ENCODE measurements at places on chromosomes 7 and 10.

DNA sequence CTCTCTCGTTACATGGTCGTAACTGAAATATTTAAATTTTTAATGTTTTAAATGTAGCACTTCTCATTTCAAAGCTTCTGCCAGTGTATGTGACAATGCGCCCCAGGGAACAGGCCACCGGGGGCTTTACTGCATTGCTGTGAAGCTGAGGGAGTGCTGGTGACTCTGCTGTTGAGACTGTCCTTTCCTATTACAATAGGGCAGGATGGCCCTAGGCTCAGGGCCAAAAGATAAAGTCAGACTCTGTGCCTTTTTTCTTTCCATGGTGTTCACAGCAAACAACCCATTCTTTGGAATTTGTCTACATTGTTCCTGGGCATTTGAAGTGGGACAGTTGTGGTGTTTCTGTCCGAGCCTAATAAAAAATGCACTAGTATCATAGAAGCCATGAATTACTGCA is 107.3 kb downstream of the GALNT11 start:
- DNase-seq = no peak

- DNase-seq = no peak
Measured at GRCh38 chr7:107242267-107242666, 73.5 kb downstream of the HBP1 start.

- DNase-seq = no peak
Measured at GRCh38 chr7:55104712-55105433, 86.1 kb downstream of the EGFR start.

- no peak for DNase-seq
Measured at GRCh38 chr10:44051584-44052385, 333.1 kb downstream of the CXCL12 start.

GRCh38 chr7:48154792-48155413 is 16.4 kb upstream of the ABCA13 start:
- no peak for DNase-seq

DNA sequence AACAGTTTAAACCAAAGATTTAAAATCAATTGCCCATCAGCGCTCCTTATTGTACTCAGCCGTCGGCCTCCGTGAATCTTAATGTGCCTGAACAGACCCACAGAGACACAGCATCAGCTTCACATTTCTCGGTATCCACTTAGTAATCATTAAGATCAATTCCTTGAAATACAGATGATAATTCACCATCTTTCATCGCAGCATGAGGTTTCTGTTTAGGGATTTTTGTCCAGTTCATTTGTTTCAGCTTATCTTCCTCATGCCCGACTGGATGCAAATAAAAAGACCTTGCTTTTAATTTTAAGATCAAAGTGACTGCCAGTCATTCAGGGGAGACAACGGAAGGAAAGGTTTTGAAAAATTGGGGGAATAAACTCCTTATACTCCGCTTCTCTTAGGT is 207.8 kb downstream of the WDR37 start:
- no peak for DNase-seq

- DNase-seq = no peak
Measured at GRCh38 chr10:61835069-61835945, 66.2 kb upstream of the ARID5B start.

GRCh38 chr7:131674131-131674530 is 117.7 kb upstream of the PODXL start:
- DNase-seq = no peak

- no peak for DNase-seq
Measured at GRCh38 chr7:155797262-155798250, 14.7 kb downstream of the SHH start.

DNA sequence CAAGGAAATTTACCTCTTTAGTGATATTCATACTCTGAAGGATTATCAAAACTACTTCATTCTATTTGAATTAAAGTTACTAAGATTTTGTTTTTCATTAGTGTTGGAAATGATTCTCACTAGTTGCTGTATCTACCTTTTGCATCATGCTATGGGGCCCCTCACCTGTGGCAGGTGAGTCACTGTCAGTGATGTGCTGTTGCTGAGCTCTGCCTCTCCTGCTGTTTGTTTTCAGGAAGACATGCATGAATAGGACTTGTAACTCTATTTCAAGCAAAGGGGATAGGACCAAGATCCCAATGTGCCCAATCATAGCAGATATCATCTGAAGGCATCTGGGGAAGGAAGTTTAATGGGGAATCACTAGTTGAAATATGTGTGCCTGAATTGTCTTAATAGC is 57.4 kb upstream of the AGR3 start:
- DNase-seq = no peak

- no peak for DNase-seq
Measured at GRCh38 chr10:43322331-43322730, 49.1 kb upstream of the FXYD4 start.

DNA sequence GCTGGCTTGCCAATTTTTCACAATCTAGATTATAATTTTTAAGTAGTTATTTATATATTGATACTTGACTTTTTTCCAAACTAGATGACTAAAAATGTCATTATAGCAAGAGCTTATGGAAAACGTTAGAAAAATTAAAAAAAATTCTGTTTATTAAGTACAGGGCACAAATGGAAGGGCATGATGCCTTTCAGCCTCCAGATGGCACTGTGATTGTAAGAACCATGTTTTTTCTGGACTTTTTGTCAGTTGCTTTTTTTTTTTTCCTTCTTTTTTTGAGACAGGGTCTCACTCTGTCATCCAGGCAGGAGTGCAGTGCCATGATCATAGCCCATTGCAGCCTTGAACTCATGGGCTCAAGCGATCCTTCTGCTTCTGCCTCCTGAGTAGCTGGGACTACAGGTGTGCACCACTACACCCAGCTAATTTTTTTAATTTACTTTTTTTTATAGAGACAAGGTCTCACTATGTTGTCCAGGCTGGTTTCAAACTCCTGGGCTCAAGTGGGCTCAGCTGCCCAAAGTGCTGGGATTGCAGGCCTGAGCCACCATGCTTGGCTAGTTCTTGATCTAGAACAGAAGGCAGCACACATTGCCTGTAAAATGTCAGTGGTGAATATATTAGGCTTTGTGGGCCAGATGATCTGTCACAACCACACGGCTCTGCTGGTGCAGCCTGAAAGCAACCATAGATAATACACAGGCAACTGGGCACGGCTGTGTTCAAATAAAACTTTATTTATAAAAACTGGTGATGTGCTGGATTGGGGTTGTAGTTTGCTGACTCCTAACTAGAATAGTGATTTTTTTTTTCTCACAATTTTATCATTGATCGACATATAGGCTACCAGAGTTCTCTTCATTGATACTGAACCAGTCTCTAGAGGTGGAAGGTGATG is 27.4 kb downstream of the UCMA start:
- DNase-seq = no peak

GRCh38 chr10:61779950-61780659 is 117.4 kb downstream of the CABCOCO1 start:
- no peak for DNase-seq

- no peak for DNase-seq
Measured at GRCh38 chr10:84659027-84659426, 330.6 kb downstream of the CCSER2 start.

DNA sequence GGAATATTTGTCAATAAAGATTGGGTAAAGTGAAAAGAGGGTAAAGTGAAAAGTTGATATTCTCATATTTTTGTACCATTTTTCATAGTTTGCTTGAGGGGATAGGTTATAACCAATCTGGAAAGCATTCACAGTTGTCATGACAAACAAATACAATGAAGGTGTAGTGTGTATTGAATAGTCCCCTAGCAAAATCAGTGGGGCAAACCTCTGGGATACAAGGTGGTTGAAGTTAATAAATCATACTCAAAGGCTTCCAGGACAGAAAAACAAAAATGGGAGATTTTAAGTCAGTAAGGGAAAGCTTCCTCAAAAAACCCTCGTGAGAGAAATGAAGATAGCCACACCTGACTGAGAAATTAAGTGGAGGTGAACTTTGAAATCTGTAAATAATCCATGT is 39.4 kb downstream of the PHTF2 start:
- no peak for DNase-seq

DNA sequence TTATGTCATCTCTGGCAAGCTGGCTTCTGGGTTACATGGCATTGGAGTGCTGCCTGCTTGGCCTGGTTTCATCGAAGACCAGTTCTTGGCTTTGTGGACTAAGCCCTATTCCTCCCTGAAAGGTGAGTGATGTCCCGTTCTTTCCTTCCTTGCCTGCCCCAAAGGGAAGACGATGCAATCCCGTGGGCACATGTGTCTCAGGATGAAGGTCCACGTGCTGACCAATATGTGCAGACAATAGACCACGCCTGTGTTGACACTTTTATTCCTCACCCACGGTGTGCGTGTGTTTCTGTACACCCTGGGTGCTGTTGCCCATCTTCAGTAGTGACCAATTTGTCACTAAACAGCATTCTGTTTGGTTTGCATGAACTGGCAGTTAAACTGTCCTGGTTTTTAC is 28.6 kb upstream of the SHH start:
- DNase-seq = no peak

GRCh38 chr10:104331208-104331838 is 6.9 kb downstream of the ITPRIP start:
- peak; percentile 30 for DNase-seq

GRCh38 chr7:114925434-114925833 is 3.5 kb downstream of the MDFIC start:
- no peak for DNase-seq

DNA sequence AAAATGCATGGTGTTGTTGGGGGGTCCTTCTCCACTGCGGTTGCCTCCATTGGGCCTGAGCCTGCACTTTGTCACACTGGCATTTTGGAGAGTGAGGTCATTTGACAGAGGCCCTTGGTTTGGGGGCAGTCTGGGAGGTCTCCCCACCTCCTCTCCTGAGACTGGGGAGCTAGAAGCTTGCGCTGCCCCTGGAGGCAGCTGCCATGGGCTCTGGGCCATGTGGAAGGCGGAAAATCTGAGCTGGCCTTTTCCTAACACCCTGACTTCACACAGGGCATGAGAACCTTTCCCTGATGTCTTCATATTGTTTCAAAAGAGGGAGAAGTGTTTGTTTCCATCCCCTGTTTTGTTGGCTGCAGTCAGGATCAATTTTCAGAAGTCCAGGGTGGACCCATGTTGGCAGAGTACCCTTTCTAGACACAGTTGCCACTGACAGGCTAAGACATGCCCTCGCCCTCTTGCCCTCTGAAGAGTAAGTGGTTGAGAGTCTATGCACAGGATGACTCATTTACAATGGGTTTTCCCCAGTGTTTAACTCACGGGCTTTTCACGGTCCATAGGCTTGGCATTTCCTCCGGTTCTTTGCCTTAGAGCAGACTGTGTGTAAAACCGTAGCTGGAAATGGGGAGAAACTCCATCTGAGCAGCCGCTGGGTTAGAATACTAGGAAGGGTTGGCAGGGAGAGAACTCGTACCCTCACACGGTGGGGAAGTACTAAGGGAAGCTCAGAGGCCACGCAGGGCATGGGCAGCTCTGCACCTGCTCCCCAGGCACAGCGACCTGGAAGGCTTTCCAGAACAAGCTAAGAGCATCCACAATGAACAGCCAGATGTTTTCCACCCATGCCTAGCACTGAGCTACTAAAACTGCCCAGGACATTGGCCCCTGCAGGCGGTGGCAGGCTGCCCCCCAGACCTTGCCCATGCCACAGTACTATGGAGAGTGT is 655.0 kb downstream of the SDK1 start:
- no peak for DNase-seq

DNA sequence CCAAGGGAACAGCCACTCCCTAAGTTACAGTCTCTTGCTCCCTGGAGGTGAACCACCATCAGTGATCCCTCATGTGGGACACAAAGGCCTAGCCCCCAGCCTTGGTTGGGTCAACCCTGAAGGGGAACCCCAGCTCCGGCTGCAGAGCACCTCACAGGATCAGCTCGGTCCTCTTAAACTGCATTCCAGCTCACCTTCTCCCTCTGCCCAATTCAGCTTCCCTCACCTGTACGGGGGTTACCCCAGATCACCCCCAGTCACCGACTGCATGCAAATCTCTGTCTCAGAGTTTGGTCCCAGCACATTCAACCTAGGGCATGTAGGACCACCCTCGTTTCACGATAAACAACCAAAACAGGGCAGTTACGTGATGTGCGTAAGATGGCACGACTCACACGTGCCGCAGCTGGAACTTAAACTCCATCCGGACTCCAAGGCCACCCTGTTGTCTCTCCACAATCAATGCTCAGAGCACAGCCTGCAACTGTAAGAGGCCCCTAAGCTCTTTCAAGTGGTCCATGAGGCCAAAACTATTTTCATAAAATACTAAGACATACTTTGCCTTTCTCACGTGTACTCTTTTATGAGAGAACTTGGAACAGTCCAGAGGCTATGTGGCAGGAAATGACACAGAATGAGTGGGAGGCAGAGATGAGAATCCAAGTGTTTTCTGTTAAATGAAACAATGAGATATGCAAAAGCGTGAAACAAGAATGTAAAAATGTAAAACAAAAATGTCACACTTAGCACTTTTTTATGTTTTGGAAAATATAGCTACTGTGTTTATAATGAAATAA is 285.2 kb downstream of the PTPRN2 start:
- no peak for DNase-seq

DNA sequence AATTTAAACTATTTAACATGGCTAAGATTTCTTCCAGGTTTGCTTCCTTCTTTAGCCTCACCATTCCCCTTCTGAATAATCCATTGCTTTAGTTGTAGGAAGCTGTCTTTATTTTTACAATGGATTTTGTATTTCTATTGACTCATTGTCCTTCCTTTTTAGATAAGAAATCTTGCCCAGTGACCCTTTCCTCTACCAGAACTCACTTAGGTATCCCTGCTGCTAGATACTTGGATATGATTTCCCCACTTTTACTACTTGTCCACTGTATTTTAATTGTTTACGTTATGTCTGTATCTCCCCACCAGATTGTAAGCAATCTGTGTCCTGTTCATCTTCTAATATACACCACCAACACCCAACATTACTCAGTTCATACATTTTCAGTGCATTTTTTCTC is 47.7 kb upstream of the MDFIC start:
- no peak for DNase-seq

GRCh38 chr10:50554376-50554994 is 69.3 kb downstream of the SGMS1 start:
- no peak for DNase-seq

DNA sequence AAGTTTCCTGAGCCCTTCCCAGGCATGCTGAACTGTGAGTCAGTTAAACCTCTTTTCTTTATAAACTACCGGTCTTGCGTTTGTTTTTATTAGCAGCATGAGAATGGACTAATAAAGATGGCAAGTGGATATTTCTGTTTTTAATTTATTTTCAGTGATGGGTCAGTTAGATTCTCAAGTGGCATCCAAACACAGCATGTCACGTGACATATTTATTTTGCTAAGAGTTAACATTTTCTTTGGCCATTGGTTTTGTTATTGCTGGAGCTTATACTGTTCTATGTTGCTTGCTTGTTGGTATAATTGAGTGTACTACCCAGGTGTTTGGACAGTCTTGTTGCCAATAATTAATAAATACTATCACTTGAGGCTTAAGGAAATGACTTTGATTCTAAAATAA is 181.7 kb upstream of the MALRD1 start:
- DNase-seq = no peak

- no peak for DNase-seq
Measured at GRCh38 chr7:79078273-79078672, 375.2 kb downstream of the MAGI2 start.
